Uterus (tissue), 4 donors: ENCODE measurements at places on chromosomes 2 and 18.

DNA sequence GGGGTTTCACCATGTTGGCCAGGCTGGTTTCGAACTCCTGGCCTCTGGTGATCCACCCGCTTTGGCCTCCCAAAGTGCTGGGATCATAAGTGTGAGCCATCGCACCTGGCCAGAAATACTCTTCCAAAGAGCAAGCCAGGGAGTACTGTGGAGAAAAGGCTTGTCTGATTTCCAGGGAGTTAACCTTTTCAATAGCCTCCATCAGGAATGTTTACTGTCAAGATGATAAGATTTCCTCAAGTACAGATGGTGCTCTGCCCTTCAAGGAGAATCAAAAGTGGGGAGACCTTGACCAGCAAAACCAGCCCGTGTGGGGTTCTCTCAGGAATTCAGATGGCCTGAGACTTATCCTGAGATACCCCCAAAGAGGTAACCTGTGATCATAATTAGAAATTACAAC, 237.2 kb downstream of the PRKCE start:
- no peak for DNase-seq

DNA sequence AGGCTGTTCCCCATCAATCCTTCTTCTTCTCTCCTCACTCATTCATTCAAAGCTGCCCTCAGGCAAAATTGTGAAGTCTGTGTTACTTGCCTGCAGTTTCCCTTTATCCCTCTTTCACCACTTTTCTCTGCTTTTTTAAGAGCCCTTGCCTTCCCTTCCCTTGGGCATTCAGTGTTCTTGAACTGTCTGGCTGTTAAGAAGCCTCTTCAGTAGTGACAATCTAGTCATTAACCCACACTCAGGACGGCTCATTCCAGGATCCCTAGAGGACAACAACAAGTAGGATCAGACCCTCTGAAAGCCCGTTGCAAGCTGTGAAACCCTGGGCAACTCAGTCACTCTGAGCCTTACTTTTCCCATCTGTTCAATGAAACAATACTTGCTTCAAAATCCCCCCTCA, 615.7 kb downstream of the EPHA4 start:
- DNase-seq, result no peak

- DNase-seq, result peak; percentile 77
Observed at GRCh38 chr2:61065714-61066709, at the start of gene SANBR. SANBR (plus strand) TSS chr2:61065871; CDS start chr2:61070351, 4,480 bp downstream.

DNA sequence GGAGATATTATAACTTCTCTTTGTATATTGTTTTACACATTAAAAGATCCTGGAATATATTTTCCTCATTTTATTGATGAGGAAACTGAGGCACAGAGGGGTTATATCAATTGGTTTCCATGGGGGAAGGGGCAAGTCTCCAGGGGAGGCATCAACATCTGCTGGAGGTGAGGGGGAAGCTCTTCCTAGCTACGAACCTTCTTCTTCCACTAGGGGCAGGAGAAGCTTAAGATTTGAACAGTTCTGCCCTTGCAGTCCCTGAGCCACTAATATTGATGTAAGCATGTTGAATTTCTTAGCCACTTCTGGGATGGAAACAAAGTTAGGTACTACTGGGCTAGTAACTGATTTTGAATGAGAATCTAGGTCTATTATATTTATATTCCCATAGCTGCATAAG, 140.1 kb upstream of the AQP4 start:
- no peak for DNase-seq

DNA sequence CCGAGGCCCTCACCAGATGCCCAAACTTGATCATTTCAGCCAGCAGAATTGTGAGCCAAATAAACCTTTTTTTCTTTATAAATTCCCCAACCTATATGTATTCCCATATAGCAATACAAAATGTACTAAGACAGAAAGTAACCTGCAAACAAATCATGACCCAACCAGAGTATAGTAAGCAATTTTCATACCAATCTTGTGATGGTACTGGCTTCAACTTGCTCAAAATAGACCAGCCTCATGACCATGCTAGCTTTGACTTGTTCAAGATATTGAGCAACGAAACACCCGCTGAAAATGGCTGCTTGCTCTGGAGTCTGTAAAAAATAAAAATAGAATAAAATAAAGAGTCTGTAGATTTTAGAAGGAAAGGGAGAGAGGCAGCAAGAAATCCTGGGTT, 97.6 kb downstream of the C1D start:
- no peak for DNase-seq

DNA sequence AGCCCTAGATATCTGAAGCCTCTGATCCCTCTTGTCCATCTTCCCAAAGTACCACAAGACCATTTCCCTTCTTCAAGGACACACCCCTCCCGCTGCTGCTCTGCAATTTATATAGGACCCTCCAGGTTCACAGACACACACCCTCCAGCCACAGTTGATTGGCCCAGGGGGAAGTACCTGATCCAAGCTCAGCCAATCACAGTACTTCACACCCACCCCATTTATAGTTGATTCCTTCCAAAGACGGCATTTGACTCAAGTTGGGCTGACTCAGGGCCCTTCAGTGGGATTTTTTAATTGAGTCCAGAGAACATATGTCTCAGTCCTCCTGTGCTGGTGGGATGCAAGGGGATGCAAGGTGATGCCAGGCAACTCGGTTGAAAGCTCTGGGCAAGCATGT, 59.2 kb downstream of the GYPC start:
- no peak for DNase-seq

- no peak for DNase-seq
Observed at GRCh38 chr2:127084611-127085316, 22.2 kb downstream of the BIN1 start.

- DNase-seq, result no peak
Observed at GRCh38 chr2:203987959-203988358, 51.4 kb downstream of the ICOS start.
